ENCODE measurements at places on chromosomes 6 and 20.

GRCh38 chr20:34993941-34994508 lies 38.4 kb downstream of the MYH7B start:
- DNase-seq = no peak

GRCh38 chr6:104887350-104887749 lies 27.6 kb upstream of the HACE1 start:
- DNase-seq = peak; percentile 49

- DNase-seq = no peak
Observed at GRCh38 chr6:51844336-51844735, 243.1 kb downstream of the PKHD1 start.

DNA sequence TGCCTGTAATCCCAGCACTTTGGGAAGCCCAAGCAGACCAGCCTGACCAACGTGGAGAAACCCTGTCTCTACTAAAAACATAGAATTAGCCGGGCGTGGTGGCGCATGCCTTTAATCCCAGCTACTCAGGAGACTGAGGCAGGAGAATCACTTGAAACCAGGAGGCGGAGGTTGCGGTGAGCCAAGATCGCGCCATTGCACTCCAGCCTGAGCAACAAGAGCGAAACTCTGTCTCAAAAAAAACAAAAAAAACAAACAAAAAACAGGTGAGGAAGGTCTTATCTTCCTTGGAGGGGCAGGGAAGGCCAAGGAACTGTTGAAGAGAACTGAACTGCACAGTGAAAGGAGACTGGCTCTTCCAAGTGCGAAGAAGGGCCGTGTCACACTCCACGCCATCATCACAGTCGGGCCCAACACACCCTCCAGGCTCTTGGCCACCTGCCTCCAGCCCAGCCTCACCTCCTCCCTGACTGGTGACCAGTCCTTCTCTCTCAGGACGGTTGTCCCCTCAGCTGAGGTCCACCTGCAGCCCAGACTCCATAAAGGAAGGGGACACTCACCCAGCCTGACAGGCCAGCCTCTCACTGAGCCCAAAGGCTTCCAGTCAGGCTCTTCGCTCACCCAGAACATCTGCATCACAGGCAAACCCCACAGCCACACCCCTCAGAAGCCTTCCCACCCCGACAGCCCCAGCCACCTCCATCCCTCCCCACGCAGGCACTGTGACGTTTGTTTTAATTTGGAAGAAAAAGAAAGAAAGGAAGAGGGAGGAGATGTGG lies 4.1 kb downstream of the ZC3H12D start:
- no peak for DNase-seq

GRCh38 chr6:31042806-31043205 lies 32.5 kb downstream of the MUC22 start:
- peak; percentile 65 for DNase-seq

- DNase-seq = peak; percentile 26
Observed at GRCh38 chr6:3847521-3847920, 1.7 kb upstream of the FAM50B start.

- DNase-seq = peak; percentile 25
Observed at GRCh38 chr6:163170294-163170883, 244.1 kb upstream of the QKI start.

DNA sequence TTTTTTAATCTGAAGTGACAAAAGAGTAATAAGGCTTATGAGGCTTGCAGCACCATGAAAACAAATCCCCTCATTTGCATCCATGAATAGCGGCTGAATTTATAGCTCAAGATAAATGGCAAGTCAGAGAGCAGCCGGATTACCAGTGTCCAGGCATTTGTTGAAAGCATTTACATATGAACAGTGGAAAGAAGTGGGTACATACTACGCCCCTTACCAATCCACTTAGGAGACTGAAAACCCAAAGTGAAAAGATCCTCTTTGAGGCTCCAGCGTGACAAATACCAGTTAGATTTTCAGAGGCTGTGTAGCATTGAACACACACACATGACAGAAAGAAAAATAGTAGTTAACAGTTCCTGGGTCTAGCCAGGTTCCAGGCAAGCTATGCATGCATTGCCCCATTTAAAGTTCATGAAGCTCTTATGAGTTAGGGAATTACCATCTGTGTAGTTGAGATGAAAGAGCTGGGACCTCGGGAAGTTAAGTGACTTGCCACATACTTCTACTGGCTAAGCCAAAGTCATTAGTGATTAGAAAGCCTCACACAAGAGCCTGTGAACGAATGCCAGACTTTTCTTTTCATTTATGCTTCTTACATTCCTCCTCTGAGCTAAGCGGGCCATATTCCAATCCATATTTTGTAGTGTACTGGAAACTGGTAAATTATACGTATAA lies 28.3 kb upstream of the NHSL1 start:
- DNase-seq = no peak

GRCh38 chr20:50578778-50579165 lies 68.6 kb downstream of the PTPN1 start:
- DNase-seq = no peak

GRCh38 chr20:49380337-49380780 lies 102.1 kb downstream of the KCNB1 start:
- no peak for DNase-seq

- DNase-seq = no peak
Observed at GRCh38 chr20:38170826-38171674, 6.0 kb upstream of the TGM2 start.

DNA sequence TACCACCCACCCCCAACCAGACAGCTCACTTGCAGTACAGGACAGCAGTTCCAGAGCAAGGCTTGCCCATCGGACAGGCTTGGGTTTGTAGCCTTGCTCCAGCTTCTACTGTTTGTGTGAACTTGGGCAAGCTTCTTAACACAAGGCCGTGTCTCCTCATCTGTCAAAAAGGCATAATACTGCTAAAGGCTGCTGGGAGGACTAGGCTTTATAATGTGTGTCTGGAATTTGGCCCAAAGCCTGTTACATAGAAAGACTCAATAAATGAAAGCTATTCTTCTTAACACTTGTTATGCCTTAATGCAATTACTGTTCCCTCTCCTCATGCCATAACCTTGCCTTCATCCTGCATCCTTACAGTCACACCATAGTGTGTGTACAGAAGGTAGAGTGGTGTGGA lies 43.4 kb downstream of the LYRM4 start:
- no peak for DNase-seq

- no peak for DNase-seq
Observed at GRCh38 chr6:12246900-12247299, 43.3 kb upstream of the EDN1 start.

GRCh38 chr6:89495961-89496535 lies 63.1 kb downstream of the ANKRD6 start:
- DNase-seq = no peak

GRCh38 chr6:102501615-102502014 lies 1108.1 kb downstream of the GRIK2 start:
- DNase-seq = no peak

- peak; percentile 41 for DNase-seq
Observed at GRCh38 chr6:37783856-37784584, 35.5 kb upstream of the ZFAND3 start.

DNA sequence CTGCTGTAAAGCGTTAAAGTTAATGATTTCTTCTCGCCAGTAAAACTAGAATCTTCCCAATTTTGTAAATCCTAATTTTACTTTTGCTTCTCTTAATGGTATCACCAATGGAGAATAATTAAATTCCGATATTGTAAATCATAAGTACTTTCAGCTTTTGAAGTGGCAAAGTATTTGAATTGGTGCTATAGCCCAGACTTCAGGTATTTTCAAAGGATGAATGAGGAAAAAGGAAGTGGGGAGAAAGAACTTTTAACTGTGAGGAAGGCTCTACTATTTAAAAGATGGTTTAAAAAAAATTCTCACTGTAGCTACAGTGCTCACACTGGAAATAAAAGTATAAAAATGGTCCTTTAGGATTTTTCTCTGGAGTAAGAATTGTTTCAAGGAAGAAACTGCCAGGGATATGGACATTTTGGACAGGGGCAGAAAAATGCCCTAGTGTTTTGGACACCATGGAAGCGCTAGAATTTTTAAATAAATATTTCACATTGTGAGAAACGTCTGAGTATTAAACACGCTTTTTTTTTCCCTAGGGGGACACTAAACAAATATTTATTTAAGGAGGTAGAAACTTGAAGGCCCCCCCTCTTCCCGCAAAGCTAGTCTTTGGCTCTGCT lies 1.3 kb upstream of the TAB2 start:
- no peak for DNase-seq

Measured in fibroblast of pulmonary artery (primary cell).